ENCODE measurements at places on chromosomes 5 and 9.

DNA sequence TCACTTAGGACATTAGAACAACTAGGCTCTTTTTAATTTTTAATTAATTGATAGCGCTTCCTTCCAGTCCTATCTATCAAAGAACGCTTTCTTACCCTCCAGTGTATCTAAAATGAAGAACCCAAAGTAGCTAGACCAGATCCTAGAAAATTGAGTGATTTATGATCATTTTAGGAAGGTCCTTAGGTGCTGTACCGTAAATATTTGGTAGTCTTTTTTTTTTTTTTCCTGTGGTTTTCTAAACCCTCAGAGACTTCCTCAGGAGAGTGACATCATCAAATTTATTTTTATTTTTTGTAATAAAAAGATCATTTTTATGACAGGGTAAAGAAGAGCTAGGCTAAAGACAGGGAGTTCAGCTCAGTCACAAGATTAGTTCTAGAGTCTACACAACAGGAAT lies 197.4 kb downstream of the WDR70 start:
- DNase-seq, result no peak

DNA sequence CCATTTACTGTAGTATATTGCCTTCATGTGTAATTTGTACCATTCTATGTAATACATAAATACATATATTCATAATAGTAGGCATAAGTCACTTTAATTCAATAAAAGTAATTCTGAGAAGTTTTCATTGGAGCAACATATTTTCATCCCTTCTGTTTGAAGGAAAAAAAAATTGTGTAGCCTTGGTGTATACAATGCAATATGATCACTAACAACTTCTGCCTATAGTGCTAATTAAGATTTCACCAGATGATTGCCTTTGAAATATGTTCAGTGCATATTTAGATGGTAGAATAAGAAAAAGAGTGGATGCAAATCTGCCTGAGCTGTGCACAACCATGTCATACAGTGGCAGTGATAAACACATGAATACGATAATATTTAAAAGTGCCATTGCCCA lies 996.8 kb downstream of the EFNA5 start:
- DNase-seq, result no peak

GRCh38 chr5:142852416-142853198 lies 82.4 kb downstream of the ARHGAP26 start:
- DNase-seq, result no peak

DNA sequence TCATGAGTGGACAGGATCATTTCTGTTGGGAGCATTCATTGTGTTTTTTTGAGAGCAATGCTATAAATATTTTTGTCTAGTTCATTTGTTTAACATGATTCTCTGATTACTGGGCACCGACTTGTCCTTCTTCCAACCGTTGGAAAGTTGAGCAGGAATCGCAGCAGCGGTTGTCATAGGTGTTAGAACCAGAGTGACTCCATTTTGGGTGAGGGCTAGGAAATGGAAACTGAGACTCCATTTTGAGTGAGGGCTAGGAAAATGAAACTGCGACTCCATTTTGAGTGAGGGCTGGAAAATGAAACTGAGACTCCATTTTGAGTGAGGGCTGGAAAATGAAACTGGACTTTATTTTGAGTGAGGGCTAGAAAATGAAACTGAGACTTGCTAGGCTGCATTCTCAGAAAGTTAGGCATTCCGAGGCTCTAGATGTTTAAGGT lies 100.6 kb downstream of the ICE1 start:
- no peak for DNase-seq
